Lung (tissue), 17 donors: ENCODE measurements at places on chromosomes 7 and 10.
A peak's percentile ranks its signal among the peaks of the same experiment; 100 is the strongest.

GRCh38 chr7:5232874-5233273 is 42.8 kb downstream of the WIPI2 start:
- DNase-seq = no peak

DNA sequence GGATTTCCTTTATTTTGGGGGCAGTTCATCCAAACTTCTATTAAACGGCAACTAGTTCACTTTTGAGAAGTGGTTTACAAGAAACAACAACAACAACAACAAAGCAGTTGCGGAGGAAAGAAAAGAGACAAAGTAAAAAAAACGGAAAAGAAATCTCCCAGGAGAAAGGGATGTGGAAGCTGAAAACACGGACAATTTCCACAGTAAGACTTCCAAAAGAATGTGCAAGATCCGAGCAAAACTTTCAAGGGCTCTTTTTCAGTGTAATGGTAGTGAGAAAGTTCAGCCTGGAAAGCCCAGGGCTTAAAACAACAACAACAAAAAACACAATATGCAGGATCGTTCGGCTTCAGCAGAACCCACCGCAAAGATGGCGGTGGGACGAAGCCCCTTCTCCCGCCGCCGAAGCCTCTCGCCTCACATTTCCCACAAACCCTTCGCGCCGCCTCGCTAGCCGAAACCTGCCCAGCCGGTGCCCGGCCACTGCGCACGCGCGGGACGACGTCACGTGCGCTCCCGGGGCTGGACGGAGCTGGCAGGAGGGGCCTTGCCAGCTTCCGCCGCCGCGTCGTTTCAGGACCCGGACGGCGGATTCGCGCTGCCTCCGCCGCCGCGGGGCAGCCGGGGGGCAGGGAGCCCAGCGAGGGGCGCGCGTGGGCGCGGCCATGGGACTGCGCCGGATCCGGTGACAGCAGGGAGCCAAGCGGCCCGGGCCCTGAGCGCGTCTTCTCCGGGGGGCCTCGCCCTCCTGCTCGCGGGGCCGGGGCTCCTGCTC is at the start of gene TNKS2:
TNKS2 (plus strand) TSS at position 553 of the 775 bp plus-strand sequence. CDS start 265 bp downstream, outside the sequence.
- peak; percentile 98 for DNase-seq

DNA sequence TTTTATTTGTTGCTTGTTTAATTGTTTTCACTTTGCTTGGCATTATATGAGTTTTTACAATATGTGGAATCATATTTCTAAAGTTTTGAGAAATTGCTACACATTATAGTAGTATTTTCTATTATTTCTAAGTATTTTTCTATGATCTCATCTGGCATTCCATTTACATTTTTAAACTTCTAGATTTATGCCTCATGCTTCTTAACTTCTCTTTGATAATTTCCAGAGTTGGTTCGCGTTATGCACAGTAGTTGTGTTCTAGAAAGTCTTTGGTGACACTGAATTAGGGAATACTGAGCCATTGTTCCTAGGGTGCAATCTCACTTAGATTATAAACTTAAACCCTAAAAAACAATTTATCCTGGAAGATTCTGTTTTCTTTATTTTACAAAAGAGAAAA is 129.2 kb downstream of the GNAI1 start:
- DNase-seq = no peak

DNA sequence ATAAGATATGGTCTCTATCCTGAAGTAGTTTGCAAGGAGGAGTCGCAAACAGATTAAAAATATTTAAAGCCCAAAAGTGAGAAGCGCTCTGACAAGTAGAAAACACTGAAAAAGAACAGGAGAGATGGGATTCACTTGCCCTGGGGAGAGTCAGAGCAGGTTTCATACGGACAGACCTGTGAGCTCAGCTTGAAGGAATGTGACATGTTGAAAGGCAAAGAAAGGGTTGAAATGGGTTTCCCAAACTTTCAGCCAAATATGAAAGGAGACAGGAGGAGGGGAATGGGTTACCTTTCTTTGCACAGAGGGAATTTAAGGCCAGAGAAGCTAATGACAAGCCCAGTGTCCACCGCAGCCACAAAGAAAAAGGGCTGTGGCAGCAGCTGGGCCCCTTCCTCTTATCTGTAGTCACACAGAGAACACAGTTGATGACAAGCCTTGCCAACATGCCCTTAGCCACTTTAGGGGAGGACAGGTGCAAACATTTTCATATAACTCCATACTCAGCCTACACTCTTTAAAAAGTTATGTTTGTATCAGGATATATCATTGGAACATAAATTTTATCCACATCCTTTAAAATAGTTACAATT is 14.9 kb downstream of the HOXA1 start:
- no peak for DNase-seq

- no peak for DNase-seq
Observed at GRCh38 chr10:95434583-95434982, 126.6 kb downstream of the SORBS1 start.

- no peak for DNase-seq
Observed at GRCh38 chr10:44014644-44015250, 366.1 kb upstream of the ZNF32 start.

GRCh38 chr10:47358457-47358856 is 10.3 kb downstream of the RBP3 start:
- DNase-seq = no peak

DNA sequence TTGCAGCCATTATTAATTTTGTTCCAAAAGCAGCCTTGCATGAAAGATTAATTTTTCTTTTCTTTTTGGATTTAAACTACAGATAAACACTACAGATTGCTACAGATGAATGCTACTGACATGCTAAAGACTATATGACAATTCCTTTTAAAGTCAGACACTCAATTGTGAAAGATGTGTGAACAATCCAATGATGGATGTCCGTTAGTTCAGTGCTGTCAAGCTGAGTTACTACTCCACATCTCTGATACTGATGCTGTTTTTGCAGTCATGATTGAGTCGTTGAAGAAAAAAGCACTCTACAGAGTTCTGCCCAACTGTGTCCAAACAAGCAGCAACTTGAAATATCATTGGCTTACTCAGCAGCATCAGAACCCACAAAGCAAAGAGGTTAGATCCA is 146.8 kb downstream of the OTUD1 start:
- no peak for DNase-seq

DNA sequence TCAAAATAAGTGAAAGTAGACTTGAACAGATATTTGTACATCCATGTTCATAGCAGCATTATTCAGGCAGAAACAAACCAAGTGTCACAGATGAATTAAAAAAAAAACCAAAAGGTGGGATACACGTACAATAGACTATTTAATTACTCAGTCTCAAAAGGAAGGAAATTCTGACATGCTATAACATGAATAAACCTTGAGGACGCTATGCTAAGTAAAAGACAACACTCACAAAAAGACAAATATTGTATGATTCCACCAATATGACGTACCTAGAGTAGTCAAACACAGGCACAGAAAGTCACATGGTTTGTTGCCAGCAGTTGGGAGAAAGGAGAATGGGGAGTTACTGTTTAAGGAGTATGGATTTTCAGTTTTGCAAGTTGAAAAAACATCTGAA is 18.0 kb upstream of the CFAP70 start:
- no peak for DNase-seq

- DNase-seq = no peak
Observed at GRCh38 chr7:29224726-29225125, 30.2 kb downstream of the CHN2 start.

DNA sequence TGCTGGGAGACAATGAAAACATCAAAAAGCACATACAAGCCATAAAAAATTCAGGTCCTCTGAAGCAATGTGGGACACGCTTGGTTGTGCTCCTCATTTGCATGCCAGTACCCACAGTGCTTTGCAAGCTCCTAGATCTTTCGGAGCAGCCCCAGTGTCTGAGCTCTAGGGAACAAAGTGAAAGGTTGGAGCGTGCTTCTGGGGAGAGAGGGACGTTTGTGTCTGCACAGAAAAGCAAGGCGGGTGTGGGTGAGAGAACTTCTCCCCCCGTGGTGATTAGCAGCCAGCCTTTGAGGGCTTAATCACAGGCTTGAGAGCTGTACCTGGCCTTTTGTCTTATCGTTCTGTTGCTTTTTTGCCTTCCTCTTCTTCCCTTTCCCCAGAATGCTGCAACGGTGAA is 76.7 kb upstream of the HABP2 start:
- no peak for DNase-seq

DNA sequence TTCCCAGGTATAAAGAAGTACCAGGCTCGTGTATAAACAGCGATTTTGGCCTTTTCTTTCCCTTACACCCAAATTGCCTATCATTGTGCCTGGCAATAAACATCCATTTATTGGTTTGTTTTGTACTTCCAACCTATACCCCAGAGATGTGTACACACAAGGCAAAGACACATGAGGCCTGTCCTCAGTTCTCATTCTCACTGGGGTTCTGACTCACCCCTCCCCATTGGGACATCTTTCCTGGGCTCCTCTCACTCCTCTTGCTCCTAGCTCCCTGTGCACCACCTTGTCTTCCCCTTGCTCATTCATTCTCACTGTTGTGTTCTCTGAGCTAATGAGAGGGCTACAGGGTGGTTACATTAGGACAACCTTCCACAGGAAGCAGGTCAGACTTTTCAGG is 240.7 kb downstream of the ANK3 start:
- no peak for DNase-seq

- no peak for DNase-seq
Observed at GRCh38 chr7:1694611-1695511, 24.8 kb downstream of the ELFN1 start.

- no peak for DNase-seq
Observed at GRCh38 chr7:99398891-99399445, 9.4 kb downstream of the PDAP1 start.

- no peak for DNase-seq
Observed at GRCh38 chr7:45180084-45180986, 22.7 kb downstream of the RAMP3 start.

DNA sequence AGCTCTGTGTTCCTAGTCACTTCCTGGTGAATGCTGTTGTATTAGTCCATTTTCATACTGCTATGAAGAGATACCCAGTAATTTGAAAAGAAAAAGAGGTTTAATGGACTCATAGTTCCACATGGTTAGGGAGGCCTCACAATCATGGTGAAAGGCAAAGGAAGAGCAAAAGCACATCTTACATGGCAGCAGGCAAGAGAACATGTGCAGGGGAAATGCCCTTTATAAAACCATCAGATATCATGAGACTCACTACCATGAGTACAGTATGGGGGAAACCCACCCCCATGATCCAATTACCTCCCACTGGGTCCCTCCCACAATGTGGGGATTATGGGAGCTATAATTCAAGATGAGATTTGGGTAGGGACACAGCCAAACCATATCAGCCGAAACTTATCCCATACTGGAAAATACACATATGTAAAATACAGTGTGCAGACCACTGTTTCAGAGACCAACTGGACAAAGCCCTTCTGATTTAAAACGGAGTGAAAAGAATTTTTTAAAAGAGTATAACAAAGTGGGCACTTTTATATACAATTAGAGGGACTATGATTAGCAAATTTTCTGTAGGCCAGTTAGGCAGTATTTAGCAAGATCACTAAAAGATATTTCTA is 8.0 kb downstream of the CYREN start:
- DNase-seq = no peak

DNA sequence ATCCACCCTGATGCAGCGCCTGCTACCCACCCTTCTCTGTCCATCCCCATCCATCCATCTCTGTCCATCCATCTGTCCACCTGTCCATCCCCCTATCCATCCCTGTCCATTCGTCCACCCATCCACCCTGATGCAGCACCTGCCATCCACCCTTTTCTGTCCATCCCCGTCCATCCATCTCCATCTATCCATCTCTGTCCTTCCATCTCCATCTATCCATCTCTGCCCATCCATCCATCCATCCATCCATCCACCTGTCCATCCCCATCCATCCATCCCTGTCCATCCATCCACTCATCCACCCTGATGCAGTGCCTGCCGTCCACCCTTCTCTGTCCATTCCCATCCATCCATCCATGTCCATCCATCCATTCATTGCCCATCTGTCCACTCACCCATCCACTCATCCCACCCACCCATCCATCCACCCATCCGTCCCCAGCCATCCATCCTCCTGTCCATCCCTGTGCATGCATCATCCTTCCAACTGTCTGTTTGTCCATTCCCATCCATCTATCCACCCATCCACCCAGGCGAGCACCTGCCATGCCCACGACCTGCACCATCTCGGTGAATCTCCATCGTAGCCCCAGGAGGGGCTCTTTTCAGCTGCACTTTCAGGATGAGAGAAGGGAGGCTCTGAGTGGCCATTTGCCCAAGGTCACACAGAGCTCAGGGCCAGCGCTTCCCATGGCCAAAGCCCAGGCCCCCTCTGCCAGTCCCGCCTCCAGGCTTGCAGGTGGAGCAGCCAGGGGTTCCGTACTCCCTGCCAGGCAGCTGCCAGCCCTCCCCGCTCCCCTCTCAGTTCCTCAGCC is 137.4 kb downstream of the LHPP start:
- no peak for DNase-seq

DNA sequence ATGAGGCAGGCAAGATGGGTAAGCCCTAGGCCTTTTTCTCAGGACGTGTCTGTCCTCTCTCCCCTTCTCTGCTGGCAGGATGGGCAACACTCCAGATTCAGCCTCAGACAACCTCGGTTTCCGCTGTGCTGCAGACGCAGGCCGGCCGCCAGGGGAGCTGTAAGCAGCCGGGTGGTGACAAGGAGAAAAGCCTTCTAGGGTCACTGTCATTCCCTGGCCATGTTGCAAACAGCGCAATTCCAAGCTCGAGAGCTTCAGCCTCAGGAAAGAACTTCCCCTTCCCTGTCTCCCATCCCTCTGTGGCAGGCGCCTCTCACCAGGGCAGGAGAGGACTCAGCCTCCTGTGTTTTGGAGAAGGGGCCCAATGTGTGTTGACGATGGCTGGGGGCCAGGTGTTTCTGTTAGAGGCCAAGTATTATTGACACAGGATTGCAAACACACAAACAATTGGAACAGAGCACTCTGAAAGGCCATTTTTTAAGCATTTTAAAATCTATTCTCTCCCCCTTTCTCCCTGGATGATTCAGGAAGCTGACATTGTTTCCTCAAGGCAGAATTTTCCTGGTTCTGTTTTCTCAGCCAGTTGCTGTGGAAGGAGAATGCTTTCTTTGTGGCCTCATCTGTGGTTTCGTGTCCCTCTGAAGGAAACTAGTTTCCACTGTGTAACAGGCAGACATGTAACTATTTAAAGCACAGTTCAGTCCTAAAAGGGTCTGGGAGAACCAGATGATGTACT is 13.1 kb downstream of the PHKG1 start:
- peak; percentile 88 for DNase-seq

GRCh38 chr7:85454904-85455303 is 268.0 kb upstream of the SEMA3D start:
- peak; percentile 19 for DNase-seq

DNA sequence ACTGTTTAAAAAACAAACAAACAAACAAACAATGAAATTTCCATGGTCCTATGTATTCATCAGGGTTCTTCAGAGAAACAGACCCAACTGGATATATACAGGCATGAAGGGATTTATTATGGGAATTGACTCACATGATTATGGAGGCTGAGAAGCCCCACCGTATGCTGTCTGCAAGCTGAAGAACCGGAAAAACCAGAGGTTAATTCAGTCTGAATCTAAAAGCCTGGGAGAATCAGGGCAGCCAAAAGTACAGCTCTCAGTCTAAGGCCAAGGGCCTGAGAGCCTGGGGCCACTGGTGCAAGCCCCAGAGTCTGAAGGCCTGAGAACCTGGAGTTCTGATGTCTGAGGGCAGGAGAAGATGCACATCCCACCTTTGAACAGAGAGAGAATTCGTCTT is 163.5 kb downstream of the MDFIC start:
- no peak for DNase-seq
